ENCODE measurements at places on chromosomes 6 and 20.
A peak's percentile ranks its signal among the peaks of the same experiment; 100 is the strongest.

DNA sequence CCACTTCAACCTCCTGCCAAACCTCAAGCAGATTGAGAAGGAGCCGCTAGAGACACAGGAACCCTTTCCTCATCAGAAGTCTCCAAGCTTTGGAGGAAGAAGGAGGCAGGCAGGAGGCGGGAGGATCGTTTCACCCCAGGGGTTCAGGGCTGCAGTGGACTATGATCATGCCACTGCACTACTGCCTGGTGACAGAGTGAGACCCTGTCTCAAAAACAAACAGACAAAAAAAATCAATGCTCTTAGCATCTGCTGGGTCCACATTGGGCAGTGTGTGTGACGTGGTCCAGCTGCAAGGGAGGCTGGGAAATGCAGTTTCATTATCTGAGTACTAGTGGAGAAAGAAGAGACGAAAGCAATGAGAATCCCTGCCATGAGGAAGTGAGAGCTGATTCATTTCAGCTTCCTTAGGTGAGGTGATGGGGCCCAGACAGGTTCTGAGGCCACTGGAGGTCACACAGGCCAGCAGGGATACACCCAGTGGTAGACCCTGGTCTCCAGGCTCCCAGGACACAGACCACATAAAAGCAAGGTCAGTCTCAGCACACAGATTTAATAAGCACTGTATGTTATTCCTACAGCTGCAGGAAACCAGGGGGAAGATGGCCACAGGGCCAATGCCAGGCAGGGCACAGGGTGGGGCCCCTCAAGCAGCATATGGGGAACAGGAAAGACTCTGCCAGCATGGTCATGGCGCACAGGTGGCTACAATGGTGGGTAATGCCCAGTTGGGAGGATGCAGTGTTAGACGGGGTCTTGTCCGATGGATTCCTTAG lies 4.3 kb downstream of the GFRA4 start:
- no peak for DNase-seq

GRCh38 chr20:4086771-4087687 lies 71.7 kb upstream of the RNF24 start:
- no peak for DNase-seq

GRCh38 chr6:11785774-11786579 lies 7.4 kb upstream of the ADTRP start:
- DNase-seq, result no peak

GRCh38 chr6:44263354-44264100 lies 1.8 kb downstream of the NFKBIE start:
- no peak for DNase-seq

DNA sequence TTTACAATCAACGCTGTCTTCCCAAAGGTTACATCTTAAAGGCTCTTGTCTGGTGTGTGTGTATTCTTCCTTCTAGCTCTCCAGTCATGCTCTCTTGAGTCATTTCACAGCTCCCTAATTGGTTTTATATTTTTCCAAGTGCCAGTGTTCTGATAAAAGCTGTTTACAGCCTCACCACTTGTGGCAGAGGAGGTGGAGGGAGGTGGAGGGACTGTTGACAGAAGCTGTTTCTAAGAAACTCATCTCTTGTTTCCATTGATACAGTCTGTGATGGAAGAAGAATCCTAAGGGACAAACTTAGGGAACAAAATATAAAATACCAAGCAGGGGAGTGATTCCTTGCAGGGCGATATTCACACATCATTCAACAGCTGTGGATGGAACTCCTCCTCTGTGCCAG lies 64.0 kb downstream of the QRSL1 start:
- DNase-seq, result no peak

DNA sequence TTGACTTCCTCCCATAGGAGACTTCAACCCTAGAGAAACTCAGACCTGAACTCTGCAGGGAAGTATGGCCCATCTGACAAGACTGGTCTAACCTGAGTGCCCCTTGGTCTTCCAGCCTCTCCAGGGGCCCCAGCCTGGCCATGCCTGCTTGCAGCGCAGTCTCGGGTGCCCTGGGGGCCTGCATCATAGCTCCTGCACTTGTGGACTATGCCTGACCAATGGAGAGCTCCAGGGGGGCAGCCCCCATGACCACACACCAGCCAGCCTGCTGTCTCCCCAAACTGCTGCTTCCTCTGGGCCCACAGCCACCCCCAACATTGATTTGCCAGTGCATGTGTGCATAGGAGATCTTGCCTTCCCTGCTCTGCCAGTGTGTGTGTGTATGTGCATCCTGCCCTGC lies 608.6 kb upstream of the MARCKS start:
- DNase-seq, result no peak

- DNase-seq, result no peak
These were observed 71.3 kb downstream of the ATXN1 start for GRCh38 chr6:16689788-16690607.

DNA sequence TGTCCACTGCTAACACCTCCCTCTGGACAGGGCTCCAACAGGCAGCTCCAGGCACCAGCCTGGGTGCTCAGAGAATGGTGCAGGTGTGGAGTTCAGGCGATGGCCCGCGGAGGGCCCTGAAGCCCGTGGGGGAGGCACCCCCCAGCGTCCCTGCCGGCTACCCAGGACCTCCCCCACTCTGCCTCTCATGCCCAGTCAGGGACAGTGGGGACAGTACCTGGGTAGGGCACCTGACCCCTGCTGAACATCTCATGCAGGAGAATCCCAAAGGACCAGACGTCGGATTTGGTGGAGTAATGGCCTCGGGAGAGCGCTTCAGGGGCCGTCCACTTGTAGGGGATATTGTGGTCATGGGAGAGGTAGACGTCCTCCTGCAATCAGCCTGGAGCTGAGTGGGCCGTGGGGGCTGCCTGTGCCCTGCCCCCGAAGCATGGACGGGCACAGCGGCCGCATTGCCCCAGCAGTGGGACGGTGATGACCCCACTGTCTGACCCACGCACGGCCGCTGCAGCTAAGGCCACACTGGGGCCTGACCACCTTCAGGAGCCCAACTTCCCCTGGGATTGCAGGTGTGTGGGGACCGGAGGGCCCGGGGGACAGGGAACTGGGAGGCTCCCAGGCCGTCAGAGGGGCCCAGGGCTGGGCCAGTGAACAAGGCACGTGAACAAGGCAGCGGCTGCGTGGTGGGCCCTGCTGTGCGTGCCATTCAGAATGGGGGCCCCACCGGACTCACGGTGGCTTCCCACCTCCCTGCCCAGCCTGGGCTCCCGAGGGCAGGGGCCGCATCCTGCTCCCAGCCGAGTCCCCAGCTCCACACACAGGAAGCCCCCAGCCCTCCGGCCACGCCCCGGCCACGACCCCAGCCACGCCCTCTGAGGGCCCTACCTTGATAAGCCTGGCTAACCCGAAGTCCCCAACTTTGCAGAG lies 7.1 kb downstream of the PTK6 start:
- DNase-seq, result no peak

DNA sequence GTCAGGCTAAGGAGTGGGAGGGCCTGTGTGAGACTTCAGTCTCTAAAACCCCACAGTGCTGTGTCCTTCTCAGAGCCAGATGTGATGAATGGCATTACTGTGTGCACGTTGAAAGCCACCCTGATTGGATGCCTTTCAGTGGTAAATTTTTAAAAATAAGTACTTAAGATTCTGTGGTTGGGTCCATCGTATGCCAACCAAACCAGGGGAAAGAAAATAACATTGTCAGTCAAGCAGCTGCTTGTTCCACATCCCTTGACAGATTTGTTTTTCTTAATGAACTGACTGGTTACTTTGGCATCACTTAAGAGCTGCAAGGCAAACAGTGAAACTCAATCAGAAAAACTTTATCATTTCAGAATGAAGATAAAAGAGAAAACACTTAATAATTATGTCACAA lies 334.0 kb upstream of the NT5E start:
- no peak for DNase-seq

DNA sequence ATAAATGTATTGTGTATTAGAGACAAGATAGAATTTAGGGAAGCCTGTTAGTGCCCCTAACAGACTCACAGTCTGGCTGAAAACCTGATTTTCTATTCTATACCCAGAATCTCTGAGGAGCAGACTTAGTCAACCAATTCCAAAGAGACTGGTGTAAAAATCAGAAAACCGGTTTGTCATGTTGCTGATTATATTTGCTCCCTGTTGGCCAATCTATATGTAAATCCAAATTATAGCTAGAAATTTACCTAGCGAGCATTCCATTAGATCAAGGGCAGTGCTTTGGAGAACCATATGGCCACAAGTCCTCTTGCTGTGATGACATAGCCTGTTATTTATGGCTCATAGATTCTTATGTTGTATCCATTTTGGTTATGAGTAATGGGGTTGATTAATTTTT lies 4.8 kb downstream of the NFYA start:
- DNase-seq, result no peak

DNA sequence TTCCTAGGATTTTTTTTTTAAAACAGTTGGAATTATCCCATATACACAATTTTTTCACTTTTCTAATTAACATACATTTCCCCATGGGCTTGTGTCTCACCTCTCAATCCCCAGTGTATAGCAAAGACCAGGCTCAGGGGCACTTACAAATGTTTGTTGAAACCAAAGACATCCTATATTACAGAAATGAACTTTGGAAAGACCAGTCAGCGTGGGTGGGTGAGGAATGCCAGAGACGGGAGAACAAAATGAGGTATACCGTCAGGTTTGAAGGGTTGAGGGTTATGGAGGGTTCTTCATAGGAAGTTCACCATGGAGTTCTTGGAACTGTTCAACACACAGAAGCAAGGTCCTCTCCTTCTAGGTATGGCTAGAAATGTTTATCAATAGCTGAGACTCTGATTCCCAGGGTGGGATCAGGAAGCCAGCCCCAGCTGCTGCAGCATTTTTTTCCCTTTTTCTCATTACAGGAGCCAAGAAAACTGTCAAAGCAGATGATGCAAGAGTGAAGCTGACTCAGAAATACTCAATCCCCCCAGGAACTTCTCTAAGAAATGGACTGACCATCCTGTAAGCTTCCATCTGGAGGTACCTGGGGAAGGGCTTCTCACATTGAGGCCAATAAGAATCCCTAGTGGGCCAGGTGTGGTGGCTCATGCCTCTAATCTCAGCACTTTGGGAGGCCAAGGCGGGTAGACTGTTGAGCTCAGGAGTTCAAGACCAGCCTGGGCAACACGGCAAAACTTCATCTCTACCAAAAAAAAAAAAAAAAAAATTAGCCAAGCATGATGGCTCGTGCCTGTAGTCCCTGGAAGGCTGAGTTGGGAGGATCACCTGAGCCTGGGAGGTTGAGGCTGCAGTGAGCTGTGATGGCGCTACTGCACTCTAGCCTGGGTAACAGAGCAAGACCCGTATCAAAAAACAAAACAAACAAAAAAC lies 15.9 kb upstream of the TBC1D20 start:
- no peak for DNase-seq

DNA sequence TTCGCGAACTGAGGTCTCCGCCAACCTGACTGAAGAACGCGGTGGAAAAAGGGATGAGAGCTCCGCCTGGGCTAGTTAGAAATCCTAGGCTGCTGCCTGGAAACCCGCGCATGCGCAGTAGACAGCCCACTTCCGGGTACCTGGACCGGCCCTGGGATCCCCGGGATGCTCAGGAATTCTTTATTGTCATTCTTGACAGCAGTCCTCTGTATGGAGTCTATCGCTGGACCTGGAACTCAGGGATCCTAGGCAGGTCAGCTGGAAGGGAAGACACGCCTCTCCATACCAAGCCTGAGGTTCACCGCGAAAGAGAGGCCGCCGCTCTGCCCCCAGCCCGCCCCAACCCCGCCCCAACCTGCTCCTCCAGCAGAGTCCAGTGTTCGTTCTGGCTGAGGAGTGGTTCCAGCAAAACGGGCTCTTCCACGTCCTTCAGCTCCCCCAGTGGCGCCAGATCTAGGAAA lies 1379.2 kb upstream of the DEFB115 start:
- DNase-seq, result no peak

GRCh38 chr20:51631011-51631950 lies 88.8 kb upstream of the NFATC2 start:
- DNase-seq, result peak; percentile 99

All from SW480 (cell line).